ENCODE measurements at places on chromosomes 5 and 9.

DNA sequence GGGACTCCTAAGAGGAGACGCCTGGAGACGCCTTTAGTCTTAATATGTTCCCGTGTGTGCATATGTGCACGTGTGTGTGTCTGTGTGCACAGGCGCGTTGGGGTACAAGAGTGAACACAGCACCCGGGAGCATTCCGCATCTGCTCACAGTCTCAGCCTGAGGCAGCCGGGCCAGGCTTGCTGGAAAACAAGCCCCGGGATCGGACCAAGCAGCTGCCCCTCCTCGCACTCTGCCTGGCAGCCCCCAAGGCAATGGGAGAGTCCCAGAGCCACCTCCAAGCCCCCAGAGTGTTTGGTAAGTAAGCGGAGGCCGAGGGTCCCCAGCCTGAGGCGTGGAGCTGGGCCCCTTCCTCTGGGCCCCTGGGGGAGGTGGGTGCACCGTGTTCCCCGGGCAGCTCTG lies 27.3 kb upstream of the UBAC1 start:
- DNase-seq = no peak

DNA sequence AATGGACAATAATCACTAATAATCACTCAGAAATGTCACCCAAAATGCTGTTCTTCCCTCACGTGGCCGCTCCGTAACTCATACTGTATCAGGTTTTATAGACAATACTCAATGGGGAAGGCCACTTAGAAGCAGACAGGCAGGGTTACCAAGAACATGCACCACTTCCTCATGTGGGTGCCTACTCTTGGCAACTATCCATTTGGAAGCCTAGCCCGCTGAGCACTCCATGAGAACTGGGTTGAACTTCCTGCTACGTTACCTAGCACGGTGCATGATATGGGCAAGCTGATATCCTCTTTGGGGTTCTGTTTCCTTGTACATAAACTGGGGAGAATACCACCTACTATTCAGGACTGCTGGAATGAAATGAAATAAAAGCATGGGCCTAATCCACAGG lies 14.3 kb downstream of the DAP start:
- DNase-seq = no peak

GRCh38 chr9:11206925-11207324 lies 594.1 kb upstream of the PTPRD start:
- DNase-seq = no peak

- DNase-seq = peak; percentile 30
These were observed 6.7 kb upstream of the CDH6 start for GRCh38 chr5:31186672-31187267.

DNA sequence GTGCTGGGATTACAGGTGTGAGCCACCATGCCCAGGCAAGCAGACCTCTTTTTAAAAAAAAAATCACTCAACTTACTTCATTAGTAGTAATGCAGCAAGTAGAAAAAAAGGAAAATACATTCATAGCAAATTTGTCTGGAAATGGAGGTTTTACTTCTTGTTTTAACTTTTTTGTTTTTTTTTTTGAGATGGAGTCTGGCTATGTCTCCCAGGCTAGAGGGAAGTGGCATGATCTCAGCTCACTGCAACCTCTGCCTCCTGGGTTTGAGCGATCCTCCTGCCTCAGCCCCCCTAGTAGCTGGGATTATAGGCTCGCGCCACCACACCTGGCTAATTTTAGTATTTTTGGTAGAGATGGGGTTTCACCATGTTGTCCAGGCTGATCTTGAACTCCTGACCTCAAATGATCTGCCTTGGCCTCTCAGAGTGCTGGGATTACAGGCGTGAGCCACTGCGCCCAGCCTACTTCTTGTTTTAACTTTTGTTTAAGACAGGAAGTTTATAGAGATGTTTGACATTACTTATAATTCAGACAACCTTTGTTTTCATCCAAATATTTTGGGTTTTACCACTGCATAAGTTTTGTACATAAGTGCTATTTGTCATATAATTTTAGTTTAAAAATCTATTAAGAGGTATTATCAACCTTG lies 26.5 kb downstream of the UBE2R2 start:
- no peak for DNase-seq

GRCh38 chr5:133945568-133945967 lies 22.9 kb downstream of the C5orf15 start:
- no peak for DNase-seq

- DNase-seq = no peak
These were observed 9.6 kb upstream of the CTNNAL1 start for GRCh38 chr9:109022873-109023272.

DNA sequence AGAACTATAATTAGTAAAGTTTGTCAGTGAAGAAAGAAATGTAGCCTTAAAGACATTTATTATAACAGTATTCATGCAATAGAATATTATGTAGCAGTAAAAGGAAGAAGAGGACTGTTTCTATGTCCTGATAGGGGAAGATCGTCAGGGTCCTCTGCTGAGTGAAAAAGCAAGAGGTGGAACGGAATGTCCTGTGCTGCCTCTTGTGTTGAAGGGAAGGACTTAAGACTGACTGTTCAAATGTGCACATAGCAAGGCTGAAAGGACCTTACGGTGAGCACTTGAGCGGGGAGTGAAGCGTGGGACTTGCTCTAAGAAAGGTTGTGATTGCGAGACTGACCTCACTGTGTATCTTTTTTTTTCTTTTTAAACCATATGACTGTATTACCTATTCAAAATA lies 63.2 kb downstream of the SNX24 start:
- no peak for DNase-seq

- DNase-seq = no peak
These were observed 114.8 kb upstream of the RASA1 start for GRCh38 chr5:87152886-87153285.

DNA sequence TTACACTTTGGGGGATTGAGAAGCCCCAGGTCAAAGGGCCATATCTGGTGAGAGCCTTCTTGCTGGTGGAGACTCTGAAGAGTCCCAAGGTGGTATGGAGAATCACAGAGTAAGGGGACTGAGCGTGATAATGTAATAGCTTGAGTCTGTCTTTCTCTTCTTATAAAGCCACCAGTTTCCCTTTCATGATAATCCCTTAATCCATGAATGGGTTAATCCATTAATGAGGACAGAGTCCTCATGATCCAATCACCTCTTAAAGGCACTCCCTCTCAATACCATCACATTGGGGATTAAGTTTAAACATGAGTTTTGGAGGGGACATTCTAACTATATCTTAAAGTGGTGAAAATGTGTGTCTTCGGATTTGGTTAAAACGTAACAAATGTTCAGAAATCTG lies 21.5 kb downstream of the WDR36 start:
- no peak for DNase-seq

DNA sequence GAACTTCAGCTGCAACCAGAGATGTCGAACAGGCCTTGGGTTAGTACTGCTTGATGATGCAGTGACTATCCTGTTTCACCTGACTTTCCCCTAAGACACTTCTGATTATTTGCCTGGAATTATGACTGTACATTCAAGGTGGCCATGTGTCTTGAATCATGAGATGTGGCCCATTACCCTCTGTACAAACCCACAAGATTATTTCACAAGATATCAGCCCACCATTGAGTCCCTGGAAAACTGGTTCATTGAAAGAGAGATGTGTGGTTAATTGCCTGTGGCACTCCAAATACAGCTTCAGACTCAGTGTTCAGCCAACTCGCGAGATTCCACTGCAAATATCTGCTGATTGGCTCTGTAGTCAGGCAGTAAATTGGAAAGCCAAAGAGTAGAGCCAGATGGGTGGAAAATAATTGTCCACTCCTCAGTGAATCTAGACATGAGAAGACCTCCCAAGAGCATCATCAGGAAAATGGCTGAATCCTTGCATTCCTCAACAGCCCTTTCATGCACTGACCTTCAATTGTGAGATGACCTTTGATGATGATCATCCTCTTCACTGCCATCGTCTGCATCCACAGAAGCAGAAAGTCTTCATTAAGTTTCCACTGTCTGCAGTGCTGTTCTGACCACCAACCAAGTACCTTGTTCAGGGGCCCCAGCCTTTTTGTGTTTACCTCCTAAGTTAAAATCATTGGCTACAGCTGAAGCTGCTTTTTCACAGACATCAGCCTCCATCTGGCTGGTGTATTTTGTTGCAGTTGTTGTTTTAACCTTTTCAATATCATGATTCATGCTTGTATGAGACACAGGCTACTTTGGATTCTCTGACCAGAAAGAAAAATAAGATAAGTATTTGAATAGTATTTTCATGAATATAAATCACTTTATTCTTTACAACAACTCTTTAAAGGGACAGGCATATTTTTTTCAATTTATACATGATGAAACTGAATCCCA lies 75.2 kb downstream of the ESM1 start:
- no peak for DNase-seq

GRCh38 chr9:105141146-105141975 lies 103.1 kb upstream of the SLC44A1 start:
- no peak for DNase-seq

GRCh38 chr9:126234681-126235335 lies 91.8 kb upstream of the MVB12B start:
- no peak for DNase-seq

DNA sequence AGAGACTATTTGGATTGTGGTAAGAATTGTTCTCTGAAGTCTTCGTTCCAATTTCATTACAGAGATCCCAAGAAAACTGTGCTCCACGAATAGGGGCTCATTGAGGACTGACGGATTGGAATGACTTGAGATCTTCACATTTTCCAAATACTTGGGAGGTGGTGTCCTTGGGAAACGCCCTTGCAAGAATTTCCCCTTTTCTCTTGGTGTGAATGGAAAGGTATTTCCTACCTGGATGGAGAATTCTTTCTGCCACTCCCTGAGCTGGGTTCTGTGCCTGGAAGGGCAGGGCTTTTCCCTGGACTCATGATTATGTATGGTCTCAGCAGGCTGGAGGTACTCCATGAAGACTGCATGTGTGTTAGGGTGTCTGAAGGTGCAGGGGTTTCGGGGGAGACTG lies 53.9 kb downstream of the SNX18 start:
- DNase-seq = no peak

DNA sequence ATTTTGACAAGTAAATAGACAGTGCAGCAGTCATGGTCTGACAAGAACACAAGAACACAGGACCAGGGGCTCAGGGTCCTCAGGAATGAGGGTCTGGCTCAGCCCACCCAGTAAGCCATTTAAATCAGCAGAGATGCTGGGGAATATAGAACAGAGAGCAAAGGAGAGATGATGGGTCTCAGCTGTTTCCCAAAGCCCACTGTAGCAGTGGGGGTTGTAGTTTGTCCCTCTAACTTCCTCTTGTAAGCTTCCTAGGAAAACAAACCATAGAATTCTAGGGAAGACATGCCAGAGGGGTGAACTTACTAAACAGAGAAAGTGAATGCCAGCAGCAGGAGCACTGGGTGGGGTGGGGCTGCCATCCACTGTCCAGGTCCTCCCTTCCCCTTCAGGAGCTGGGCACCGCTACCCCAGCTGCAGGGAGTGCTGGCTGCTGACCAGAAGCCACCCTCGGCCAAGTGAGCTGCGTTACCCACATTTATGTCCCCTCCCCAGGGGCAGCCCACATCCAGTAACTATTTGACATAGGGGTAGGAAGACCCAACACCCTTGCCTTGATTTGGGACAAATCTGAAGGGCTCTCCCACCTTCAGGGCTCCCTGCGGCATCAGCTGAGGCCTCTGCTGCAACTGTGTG lies 41.6 kb downstream of the GABBR2 start:
- no peak for DNase-seq

- DNase-seq = no peak
These were observed 45.3 kb downstream of the PTPN3 start for GRCh38 chr9:109452761-109453160.

DNA sequence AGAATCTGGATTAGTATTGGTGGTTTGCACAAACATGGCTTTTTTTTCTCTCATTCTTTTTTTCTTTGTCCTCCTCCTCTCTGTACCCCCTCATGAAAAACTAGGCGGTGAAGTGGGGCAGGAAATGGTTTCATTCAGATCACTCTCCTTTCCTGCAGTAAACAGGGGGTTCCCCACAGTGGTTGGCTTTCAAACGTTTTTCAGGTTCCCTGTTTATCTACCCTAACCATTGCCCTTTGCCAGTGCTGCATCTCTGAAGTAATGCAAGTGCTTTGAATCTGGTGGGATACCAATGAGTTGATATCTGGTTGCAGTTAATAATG lies 29.8 kb downstream of the NR4A3 start:
- no peak for DNase-seq

DNA sequence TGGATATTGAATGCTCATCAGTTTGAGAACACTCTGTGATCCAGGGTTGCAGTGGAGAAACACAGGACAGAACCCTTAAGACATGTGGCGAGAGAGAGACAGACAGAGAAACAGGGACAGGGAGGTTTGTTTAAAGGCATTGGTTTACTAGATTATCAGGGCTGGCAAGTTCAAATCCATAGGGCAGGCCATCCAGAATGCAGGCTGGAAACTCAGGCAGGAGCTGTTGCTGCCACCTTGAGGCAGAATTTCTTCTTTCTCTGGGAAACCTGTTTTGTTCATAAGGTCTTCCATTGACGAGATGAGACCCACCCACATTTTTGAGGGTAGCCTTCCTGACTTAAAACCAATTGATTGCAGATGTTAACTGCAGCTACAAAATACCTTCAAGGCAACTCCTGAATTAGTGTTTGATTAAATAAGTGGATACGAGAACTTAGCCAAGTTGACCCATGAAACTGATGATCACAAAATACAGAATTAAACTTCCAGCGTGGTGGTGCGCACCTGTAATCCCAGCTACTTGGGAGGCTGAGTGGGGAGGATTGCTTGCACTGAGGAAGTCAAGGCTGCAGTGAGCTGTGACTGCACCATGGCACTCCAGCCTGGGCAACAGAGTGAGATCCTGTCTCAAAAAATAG lies 55.9 kb downstream of the NSUN2 start:
- DNase-seq = peak; percentile 50

Data from COR-L47 (cell line).